ENCODE measurements at places on chromosomes 12 and 14.

DNA sequence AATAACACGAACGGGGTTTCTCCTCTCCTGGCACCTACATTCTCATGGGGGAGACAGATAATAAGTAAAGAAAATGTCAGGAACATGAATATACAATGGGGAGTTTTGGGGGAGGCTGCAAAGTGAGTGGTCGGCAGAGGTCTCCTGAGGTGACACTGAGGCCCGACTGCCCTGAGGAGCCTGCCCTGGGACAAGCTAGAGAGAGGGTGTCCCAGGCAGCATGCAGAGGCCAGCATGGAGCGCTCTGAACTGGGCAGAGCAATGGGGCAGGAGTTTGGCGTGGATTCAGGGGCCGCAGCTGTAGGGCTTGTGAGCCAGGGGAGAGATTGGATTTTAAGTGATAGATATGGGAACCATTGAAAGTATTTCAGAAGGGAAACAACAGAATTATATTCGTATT, 320.5 kb downstream of the CACNA1C start:
- no peak for DNase-seq

DNA sequence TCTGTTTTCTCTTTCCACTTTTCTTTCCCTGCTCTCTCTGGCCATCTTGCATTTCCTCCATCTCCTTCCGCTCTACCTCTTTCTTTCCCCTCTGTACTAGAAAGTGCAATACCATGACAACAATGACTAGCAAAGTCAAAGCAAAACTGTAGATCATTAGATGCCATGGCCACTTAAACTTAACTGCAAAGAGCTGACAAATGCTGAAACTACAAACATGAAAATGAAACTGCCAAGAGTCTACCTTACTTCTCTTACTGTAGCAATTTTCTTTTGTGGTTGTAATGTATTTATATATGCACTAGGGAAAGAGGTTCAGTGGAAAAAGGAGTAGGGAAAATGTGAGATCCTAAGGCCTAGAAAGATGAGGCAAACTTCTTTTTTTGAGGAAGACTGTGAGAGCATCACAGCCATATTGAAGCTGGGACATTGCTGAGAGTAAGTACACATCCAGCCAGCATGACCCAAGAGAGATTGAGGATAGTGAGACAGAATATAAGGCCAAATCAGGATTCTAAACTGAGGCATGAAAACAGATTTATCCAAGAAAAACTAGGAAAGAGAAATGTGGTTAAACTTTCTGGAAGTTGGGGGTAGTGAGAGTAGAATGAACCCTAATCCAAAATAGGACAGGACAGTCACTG, 276.6 kb upstream of the NAV3 start:
- DNase-seq, result no peak

- DNase-seq, result no peak
Measured at GRCh38 chr14:61392297-61392696, 70.9 kb downstream of the PRKCH start.

DNA sequence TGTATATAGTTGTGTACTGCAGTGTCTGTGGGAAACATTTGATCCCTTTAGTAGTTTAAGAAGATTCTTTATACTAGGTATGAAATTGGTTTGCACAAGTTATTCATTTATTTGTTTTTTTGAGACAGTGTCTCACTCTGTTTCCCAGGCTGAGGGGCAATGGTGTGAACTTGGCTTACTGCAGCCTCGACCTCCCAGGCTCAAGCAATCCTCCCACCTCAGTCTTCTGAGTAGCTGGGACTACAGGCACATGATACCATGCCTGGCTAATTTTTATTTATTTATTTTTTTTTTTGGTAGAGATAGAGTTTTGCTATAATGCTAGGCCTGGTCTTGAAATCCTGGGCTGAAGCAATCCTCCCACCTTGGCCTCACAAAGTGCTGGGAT, 209.4 kb downstream of the RASSF9 start:
- no peak for DNase-seq

DNA sequence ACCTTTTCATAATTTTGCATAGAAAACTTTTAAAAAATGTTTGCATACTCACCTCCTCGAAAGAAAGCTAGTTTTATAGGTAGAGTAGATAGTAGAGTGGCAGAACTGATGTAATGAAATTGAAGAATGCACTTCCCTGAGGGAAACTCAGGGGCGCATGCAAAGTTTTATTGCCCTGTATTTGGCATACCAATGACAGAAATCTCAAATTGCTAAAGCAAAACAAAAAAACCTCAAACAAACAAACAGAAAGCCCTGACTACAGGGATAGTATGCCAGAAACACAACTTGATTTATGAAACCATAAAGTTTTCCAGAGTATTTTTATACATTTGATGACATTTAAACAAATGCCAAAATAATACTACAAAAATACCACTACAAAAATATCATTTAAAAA, 1.8 kb downstream of the RASSF9 start:
- no peak for DNase-seq

GRCh38 chr14:89027097-89027740, 202.8 kb downstream of the TTC8 start:
- DNase-seq, result peak; percentile 66

DNA sequence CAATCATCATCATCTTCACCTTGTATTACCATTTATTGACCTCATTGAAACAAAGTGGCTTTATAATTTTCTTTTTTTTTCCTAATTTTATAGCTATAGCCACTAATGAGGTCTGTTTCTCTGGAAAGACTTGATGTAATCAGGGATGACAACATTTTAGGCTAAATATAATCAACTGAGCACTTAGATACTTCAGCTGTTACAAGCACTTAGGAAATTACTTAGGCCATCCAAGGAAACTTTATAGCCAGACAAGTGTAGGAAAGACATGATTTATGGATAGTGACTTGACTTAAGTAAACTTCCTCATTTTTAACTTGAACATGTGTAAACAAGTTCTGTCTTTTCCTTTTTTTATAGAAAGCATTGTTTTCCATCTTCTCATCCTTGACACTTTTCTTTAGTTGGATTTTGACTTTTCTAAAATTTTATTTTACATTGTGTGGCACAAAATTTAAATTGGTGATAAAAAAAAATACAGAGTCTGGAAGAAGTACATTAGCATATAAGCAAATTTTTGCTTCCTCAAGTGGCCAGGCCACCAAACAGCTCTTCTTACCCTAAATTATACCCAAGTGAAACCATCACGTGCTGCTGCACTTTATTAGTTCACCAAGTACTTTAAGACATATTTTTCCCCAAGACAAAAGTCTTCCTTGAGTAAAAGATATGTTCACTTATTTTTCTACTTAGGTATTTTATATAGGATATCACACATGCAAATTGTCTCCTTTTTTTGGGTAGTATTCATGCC, 15.1 kb downstream of the CPNE8 start:
- no peak for DNase-seq

DNA sequence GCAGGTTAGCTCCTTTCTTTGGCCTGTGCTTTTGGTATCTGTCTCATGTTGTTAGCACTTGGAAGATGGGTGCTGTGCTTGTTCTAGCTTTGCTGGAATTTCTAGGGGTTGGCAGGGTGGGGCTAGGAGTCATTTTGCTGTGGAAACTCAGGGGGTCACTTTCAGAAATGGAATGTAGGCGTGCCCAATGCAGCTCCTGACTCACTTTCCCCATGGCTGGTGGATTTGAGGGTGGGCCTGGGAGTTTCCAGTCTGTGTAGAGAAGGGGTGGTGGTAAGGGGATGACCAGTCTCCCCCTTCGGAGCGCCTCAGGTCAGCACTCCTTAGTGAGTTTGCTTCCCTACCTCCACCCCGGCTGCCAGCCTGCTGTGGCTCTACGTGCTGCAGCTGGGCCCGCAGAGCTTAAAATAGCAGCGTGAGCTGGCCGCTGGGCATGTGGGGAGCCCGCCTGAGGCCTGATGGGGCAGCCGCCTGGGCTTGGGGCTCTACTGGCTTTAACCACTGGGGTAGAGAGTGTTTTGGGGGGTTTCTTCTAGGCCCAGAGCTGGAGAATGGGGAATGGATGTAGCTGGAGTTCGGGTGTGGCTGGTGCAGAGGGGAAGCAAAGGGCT, 108.2 kb downstream of the TSPAN9 start:
- DNase-seq, result no peak

- DNase-seq, result no peak
Measured at GRCh38 chr12:70248876-70249275, 5.6 kb downstream of the CNOT2 start.

DNA sequence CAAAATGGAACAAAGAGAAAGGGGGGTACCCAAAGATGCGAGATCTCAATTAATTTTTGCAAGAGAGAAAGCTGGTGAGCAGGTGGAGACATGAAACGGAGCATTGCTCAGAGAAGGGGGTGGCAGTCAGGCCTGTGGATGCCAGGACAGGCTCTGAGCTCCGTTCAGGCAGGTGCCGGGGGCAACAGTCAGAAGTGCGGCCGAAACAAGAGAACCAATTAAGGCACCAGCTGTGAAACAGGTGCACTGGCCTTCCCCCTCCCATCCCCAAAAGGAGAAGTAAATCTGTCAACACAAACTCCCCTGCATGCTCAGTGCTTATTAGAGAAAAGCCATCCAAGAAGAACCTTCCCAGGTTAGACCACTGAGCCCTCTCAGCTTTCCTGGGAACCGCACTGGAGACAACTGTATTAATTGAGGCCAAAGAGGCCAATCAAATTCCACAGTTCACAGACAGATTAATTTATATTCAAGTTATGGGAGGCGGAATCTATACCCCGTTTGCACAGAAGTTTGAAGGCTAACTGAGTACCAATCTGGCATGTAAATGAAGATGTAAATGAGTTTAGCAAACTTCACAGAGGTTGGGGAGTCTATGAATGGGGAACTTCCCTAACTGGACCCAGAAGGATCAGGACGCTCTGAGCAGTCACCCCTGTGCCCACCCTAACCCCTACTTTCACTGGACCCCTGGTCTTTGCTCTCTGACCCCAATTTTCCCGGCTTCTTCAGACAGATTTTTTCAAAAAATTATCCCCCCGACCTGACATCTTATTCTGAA, 20.9 kb downstream of the OAS2 start:
- no peak for DNase-seq

GRCh38 chr12:115335594-115335993, 651.6 kb upstream of the TBX3 start:
- DNase-seq, result no peak

GRCh38 chr14:102510616-102511520, 1.3 kb upstream of the ANKRD9 start:
- DNase-seq, result peak; percentile 53

- no peak for DNase-seq
Measured at GRCh38 chr12:51675071-51675803, 84.2 kb downstream of the SCN8A start.

- no peak for DNase-seq
Measured at GRCh38 chr12:106527356-106527755, 55.4 kb upstream of the RFX4 start.

DNA sequence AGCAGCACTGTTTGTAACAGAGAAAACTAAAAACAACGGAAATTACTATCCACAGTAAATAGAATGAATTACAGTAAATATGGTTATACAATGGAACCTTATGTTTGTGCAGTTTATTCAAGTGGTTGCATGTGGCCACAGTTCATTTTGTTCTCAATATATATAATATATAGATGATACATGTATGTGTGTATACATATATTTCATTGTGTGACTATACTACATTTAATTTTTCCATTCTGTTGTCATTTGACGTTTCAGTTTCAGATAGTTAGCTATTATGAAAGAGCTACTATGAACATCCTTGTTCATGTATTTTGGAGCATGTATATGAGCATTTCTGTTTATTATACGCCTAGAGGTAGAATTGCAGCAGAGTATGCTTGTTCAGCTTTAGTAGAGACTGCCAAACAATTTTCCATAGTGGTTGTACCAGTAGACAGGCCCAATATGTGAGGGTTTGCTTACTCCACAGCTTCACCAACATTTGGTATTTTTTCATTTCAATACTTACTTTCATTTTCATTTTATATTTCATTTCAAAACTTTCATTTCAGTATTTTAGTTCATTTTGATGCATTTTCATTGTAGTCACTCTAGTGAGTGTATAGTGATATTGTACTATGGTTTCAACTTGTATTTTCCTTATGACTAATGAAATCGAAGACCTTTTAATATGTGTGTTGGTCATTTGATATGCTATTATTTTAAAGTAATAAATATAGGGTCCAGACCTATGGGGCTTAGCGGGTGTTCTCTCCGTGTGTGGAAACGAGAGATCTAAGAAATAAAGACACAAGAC, 141.5 kb upstream of the FGD4 start:
- no peak for DNase-seq

GRCh38 chr12:95951515-95951914, 8.4 kb downstream of the AMDHD1 start:
- no peak for DNase-seq

- DNase-seq, result peak; percentile 33
Measured at GRCh38 chr14:35121026-35121886, 534 bp downstream of the PPP2R3C start.

GRCh38 chr14:77007975-77008421, 20.5 kb downstream of the IRF2BPL start:
- no peak for DNase-seq

DNA sequence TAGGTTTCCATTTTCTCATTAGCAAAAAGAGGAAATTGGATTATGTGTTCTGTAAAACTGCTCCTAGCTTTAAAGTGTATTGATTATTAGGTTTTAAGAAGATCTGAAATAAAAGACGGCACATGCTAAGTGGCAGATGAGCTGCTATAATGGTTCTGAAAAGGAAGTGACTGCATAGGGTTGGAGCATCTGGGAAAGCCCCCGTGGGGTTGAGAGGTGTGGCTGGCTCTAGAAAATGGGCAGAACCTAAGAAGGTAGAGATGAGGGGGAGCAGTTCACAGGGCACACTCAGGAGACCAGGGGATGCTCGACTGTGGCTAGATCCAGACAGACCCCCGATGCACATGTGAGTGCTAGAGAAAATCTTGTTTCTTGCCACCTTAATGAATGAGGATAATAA, 1.9 kb downstream of the IFNG-AS1 start:
- peak; percentile 21 for DNase-seq

- no peak for DNase-seq
Measured at GRCh38 chr14:103367995-103368394, 17.2 kb upstream of the MARK3 start.

Data from activated naive CD4-positive, alpha-beta T cell treated with anti-CD3 and anti-CD28 coated beads, Interleukin-2, amount 10 ng/mL, durations not matched to agents 7 days and 5 days (primary cell).